ENCODE measurements at places on chromosomes 3 and 15.

GRCh38 chr15:77859491-77860060, 217.9 kb downstream of the TBC1D2B start:
- no peak for DNase-seq

GRCh38 chr15:100330221-100330620, 11.6 kb downstream of the ADAMTS17 start:
- no peak for DNase-seq

- no peak for DNase-seq
Observed at GRCh38 chr3:163561151-163561550, 1517.1 kb downstream of the SI start.

DNA sequence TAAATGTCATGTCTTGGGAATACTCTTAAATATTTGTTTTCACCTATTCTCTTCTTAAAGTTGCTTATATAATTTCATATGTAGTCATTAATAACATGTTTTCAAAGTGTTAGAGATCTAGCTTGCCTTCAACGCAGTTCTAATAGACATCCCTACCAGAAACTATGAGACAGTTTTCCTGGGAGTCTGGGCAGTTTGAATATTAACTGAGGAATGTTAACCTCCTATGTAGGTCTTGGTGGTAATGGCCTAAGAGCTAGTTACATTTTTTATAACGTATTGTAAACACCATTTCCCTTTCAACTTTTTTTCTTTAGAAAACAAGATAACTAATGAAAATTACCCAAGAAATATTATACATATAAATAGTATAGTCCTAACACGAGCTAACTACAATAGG, 328.2 kb downstream of the TIGIT start:
- DNase-seq, result peak; percentile 29

DNA sequence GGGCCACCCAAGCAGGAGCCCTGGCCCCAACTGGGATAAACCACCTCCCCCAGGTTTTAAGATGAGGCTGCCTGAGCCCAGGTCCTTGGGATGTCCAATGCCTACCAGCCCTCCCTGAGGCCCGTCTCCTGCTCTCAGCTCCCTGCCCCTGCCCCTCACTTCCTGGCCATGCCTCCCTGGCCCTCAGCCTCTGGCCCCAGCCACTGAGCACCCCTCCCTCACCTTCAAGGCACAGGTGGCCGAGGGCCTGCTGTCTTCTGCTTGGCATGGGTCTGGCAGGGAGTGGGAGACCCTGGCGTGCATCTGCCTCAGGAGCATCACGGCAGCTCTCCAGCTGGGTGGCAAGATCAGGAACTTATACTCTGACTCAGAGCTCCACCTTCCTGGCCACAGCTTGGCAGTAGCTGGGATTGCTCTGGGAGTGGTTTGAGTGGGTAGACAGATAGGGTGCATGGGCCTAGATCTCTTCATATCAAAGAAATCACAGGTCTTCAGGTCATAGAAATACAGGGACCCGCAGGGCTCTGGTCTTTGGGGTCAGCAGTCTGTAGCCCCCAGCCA, at the start of gene PLA2G4E:
TSS of gene PLA2G4E (minus strand) at position 330 of the 561 bp plus-strand sequence. CDS start at position 318, 12 bp downstream.
- no peak for DNase-seq

GRCh38 chr3:87173071-87173470, 54.0 kb upstream of the CHMP2B start:
- DNase-seq, result peak; percentile 8

All from AG10803 (cell line).